Thymus (tissue), 14 donors: ENCODE measurements at places on chromosomes 7 and 10. TPM values are rescaled to one million over a fixed set of nuclear protein-coding genes. Genes with fewer than 3 reads are reported as not detected.

DNA sequence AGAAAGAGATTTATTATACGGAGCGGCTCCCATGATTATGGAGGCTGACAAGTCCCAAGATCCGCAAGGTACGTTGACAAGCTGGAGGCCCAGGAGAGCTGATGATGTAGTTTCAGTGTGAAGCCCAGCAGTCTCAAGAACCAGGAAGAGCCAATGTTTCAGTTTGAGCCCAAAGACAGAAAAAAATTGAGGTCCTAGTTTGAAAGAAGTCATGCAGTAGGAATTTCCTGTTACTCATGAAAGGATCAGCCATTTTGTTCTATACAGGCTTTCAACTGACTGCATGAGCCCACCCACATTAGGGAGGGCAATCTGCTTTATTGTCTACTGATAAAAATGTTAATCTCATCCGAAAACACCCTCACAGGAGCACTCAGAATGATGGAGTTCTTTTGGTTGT lies 51.5 kb downstream of the CCDC71L start:
- no peaks in the 10 kb centered on the region for H3K27me3 ChIP-seq
- no peaks in the 10 kb centered on the region for H3K36me3 ChIP-seq
- peaks cover 24% of the 10 kb centered on the region for H3K4me1 ChIP-seq
- DNase-seq, result no peak
- H3K27ac ChIP-seq, result no peak overlapping the region

DNA sequence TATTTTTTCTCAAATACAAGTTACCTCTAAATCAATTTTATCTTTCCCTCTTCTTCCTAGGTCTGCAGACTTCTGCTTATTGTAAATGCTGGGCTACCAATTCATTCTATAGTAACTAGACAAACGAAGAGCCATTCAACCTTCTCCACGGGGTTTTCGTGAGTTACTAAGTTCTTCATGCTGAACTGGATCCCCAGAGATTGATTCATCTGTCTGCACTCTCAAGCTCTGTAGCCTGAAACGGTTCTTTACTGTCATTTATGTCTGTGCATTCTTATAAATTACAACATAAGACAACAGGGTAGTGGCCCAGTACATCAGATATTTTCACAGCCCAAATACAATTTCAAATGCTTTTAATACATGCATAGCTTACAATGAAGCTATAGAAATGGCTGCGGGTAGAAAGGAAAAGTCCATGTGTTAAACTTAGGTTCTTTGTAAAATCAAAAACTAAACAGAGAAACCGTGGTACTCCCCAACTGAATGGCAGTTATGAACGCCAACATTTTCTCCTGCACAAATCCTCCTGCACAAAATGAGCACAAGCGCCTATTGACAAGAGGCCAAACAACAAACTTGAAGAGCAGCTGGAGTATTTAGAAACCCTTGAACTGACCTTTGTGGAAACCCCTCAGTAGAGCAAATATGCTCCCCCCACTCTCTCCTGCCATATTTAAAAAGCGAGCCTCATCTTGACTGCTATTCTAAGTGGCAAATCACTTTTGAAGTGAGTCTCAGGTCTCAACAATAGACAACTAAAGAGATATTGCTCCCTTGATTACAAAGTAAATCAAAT lies 20.7 kb downstream of the LAMB1 start:
- H3K27ac ChIP-seq, result no peak overlapping the region
- DNase-seq, result no peak
- no peaks in the 10 kb centered on the region for H3K27me3 ChIP-seq
- H3K36me3 ChIP-seq, result no peaks in the 10 kb centered on the region

GRCh38 chr10:14740684-14741247 lies 33.9 kb downstream of the FAM107B start:
- H3K4me3 ChIP-seq, result no peak overlapping the region
- no peaks in the 10 kb centered on the region for H3K27me3 ChIP-seq
- H3K36me3 ChIP-seq, result no peaks in the 10 kb centered on the region

DNA sequence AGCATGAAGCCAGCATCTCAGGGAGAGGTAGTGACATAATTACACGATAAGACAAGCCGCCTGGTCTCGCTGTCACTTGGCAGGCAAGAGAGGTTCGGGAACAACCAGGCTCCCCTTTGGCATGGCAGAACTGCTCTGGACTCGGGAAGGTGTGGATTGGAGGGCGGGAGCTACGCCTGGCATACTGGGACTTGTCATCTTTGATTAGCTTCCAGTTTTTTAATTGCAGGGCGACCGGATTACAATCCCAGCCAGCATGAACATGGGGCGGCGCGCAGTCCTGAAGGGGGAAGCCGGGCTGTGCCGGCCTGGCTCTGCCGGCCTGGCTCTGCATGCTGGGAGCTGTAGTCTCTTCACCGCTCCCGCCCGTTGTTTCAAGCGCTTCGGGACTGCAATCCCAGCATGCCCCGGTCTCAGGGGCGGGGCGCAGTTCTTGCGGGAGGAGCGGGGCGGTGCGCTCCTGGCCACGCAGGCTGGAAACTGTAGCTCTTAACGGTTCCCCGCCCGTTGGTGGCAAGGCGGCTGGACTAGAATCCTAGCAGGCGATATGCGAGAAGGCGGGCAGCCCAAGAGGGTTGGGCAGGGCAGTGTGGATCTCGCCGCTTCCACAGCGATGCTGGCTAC lies 45.5 kb upstream of the ZNF716 start:
- H3K27me3 ChIP-seq, result no peaks in the 10 kb centered on the region
- H3K36me3 ChIP-seq, result no peaks in the 10 kb centered on the region
- no peak overlapping the region for H3K4me3 ChIP-seq
- no peak for DNase-seq

Gene AZGP1
- 4.7 TPM for polyA plus RNA-seq
